Fibroblast of the aortic adventitia (primary cell): ENCODE measurements at places on chromosomes 1 and 21.

DNA sequence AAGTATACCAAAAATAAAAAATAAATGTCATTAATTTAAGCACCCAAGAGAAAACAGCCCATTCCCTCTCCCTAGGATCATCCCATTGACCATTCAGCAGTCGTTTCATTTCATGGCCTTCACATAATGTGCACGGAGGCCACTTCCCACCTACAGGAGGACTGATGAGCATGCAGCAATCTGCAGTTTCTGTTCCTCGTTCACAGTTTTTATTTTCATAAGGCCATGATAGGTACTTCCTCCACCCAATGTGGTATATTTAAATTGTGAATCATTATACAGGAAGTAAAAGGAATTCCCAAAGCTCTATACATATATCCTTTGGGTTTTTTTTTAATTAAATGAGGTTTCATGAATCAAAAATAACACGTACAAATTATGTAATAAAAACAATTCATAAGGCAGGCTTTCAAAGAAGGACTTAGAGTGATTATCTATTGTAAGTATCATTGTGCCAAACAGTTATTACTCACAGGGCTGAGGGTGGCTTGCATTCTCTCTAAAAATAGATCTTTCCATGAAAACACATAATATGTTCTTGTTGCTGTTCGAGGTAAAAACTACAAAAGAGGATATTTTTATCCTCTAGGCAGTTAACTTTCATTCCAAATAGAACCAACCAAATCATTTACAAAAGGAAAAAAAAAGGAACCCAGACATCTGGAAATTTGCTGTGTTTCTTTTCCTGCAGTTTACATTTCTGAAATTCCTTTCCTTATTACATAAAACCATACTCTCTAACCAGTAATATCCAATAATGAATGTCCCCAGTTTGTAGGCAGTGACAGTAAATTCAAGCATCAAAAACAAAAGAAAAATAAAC is 27.5 kb upstream of the SLC44A3 start:
- peak; percentile 87 for DNase-seq

DNA sequence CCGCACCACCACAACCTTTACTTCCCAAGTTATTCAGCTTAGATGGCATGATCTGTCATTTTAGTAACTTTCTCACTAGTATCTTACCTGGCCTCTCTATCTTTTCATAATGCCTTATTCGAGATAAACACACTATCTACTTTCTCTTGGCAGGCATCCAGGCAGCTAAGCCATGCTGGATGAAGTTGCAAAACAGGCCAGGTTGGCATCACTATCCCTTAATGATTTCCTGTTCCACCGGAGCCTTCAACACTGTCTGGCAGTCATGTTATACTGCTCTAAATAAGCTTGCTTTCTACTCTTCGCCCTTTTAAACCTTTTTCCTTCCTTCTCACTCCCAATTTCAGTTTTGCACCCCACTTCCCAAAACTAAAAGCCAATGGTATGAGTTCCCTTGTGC is 12.0 kb upstream of the KCNH1 start:
- no peak for DNase-seq

DNA sequence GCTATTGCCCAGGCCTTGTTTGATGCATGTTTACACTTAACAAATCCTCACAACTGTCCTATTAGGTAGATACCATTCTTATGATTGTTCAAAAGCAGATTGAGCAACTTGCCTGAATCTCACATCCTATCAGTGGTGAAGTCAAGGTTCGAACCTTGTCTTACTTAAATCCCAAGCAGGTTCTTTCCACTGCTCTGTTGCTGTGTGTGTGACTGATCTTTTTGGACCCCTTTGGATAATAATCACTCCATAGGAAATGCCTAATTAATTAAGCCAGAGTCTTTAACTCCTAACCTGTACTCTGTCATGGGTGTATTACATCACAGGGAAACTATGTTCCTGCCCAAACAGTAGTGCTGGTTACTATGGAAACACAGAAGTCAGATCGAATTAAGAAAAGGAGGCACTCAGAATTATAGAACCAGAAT is 84.2 kb downstream of the SPATA46 start:
- DNase-seq = no peak

- no peak for DNase-seq
Measured at GRCh38 chr1:109639063-109639840, 16.6 kb upstream of the GSTM4 start.

- peak; percentile 84 for DNase-seq
Measured at GRCh38 chr1:179925922-179926849, 28.4 kb upstream of the CEP350 start.

DNA sequence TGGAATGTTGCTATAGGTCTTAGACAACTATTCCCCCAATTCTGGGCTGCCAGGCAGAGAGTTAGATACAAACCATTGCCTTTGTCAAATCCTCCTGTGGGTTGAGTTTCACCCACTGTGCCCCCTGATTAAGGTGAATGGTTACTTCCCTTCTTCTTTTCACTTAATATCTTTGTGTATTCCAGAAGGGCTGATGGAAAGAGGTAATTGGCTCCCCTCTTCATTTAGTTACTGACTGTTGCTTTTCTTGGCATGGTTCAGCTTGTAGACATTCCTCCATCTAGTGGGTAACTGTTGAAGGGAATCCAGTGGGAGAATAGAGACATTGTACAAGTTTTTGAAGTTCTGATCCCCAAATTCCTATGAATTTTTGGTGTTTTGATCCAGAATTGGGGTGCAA is 43.8 kb upstream of the MACF1 start:
- peak; percentile 37 for DNase-seq

DNA sequence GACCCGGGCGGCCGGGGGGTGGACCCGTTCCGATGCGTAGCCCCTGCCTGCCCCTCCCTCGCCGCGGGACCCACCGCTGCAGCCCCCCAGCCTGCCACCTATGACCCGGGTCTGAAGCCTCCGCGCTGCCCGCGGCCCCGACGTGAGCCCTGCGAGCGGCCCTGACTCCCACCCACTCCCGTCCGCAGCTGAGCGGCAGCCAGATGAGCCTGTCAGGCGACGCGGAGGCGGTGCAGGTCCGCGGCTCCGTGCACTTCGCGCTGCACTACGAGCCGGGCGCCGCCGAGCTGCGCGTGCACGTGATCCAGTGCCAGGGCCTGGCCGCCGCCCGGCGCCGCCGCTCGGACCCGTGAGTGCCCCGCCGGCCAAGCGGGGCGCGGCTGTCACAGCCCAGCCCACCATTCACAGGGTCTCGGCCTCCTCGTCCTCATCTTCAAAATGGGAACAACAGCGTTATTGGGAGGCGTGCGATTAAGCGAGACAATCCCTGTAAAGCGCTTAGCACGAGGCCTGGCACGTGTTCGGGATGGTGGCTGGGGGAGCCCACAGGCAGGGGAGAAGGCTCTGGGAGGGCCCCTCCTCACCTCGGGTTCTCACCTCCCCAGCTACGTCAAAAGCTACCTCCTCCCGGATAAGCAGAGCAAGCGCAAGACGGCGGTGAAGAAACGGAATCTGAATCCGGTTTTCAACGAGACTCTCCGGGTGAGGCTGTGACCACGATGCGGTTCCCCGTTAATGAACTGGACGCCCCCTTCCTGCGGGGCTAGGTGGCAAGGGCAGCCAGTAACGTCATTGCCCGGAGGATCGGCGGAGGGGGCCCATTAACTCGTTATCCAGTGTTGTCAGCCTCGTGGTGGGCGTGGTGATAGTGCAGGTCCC is 8.2 kb downstream of the SYTL1 start:
- peak; percentile 57 for DNase-seq

DNA sequence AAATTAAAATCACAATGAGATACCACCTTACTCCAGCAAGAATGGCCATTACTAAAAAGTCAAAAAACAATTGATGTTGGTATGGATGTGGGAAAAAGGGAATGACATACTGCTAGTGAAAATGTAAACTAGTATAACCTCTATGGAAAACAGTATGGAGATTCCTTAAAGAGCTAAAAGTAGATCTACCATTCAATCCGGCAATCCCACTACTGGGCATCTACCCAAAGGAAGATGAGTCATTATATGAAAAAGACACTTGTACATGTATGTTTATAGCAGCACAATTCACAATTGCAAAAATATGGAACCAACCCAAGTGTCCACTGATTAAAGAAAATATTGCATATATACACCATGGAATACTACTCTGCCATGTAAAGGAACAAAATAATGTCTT is 37.2 kb downstream of the SUSD4 start:
- peak; percentile 10 for DNase-seq

DNA sequence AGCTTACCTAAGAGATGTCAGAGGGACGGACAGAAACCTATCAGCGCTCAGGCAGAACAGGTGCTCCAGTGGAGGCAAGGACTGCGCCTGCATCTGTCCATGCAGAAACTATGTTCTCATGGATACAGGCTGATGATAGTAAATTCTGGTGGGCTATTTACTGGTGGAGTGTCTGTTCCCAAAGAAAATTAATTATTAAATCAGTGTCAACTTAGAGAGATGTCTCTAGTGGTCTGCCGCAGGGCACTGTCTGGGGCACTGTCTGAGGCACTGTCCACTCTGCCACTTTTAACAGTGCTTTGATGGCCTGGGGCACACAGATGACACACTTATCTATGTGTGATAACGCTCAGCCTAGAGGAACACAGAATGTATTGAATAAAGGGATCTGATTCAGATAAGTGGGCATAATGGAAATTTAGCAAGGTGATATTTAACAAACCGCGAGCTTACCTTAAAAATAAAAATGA is 148.1 kb downstream of the RGS7 start:
- DNase-seq = no peak

GRCh38 chr1:217134857-217135568 is 411.8 kb upstream of the ESRRG start:
- peak; percentile 3 for DNase-seq
